Stomach (tissue), 19 donors: ENCODE measurements at places on chromosomes 6 and 20. TPM values are rescaled to one million over a fixed set of nuclear protein-coding genes. Genes with fewer than 3 reads are reported as not detected.

REM1 gene
- total RNA-seq = not detected

PLA2G7 gene
- total RNA-seq = 1.3 TPM

HLA-G gene
- total RNA-seq = not detected

DNA sequence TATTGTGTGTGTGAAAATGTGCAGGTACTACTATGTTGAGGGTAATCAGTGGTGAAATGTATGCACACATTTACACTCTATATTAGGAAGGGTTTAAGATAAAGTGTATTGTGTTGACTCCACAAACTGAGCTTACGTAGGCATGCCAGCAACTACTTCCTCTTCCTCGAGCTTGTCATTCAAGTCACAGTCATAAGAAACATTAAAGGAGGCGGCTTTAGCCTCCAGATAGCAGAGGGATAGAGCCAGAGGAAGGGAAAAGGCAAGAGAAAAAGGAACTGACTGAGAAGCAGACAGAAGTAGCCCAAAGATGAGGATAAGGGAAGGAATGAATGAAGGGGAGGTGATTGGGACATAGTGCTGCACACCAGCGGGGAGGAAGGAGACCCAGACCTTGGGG is 55.2 kb downstream of the SMLR1 start:
- H3K27ac ChIP-seq = no peak overlapping the region
- H3K36me3 ChIP-seq = peaks cover 17% of the 10 kb centered on the region
- DNase-seq = no peak
- no peaks in the 10 kb centered on the region for H3K4me1 ChIP-seq
- H3K4me3 ChIP-seq = no peak overlapping the region
- no peaks in the 10 kb centered on the region for H3K27me3 ChIP-seq

PRR18 gene
- total RNA-seq = not detected

DNA sequence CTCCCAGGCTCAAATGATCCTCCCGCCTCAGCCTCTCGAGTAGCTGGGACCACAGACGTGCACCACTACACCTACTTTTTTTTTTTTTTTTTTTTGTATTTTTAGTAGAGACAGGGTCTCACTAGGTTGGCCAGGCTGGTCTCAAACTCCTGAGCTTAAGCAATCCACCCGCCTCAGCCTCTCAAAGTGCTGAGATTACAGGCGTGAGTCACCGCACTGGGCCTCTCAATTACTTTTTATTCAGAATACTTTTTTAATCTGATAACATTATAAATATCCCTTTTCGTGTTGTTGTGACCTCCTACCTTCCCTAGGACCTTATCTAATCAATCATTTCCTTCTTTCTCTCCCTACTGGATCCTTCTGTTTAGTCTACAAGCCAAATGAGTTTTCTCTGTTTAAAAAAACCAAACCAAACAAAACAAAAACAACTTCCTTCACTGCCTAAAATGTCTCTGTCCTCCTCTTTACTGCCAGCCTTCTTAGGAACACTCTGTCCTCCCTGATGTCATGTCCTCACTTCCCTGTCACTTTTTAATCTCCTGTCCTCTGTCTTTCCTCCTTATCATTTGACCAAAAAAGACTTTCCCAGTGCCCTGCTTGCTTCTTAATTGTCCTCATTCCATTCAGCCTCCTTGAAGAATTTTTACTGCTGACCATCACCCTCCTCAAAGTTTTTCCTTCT is 85.0 kb downstream of the CAP2 start:
- DNase-seq = no peak
- H3K27ac ChIP-seq = no peak overlapping the region
- H3K4me1 ChIP-seq = peaks cover 4% of the 10 kb centered on the region
- no peaks in the 10 kb centered on the region for H3K36me3 ChIP-seq
- no peaks in the 10 kb centered on the region for H3K27me3 ChIP-seq

DNA sequence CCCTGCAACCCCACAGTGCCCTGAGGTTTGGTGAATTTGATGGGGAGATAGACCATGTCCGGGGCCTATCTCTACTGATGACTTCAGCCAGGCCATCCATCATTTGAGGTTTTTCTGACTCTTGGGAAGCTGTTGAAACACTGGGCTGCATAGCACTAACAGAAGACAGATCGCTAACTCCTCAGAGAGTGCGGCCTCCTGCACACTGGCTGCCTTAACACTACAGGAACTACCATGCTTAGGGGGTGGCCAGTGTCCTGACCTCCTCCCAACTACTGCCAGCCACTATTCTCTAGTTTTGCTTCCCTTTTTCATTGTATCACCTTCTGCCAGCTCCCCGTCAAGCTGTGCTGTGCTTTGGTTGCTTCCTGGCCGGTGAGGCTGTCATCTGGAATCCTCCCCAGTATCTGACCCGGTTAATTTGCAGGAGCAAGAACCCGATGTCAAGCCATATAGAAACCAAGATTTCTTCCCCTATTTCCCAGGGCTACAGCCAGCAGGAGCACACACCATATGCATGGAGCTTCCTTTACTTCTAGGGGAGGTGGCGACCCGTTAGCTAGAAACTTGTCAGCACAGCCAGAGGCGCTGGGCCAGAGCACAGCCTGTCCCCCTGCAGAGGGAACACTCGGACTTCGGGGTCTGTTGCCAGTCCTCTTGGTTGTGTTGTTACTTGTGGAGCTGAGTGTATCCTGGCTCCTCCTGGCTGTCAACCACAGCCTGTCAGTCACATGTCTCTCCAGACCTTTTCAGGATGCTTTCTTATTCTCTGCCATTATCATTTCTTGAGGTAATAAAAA is 57.3 kb upstream of the TRAF3IP2 start:
- no peak for DNase-seq
- H3K27ac ChIP-seq = no peak overlapping the region
- peaks cover 38% of the 10 kb centered on the region for H3K4me1 ChIP-seq
- no peaks in the 10 kb centered on the region for H3K27me3 ChIP-seq

GRIK2 gene
- total RNA-seq = not detected

DNA sequence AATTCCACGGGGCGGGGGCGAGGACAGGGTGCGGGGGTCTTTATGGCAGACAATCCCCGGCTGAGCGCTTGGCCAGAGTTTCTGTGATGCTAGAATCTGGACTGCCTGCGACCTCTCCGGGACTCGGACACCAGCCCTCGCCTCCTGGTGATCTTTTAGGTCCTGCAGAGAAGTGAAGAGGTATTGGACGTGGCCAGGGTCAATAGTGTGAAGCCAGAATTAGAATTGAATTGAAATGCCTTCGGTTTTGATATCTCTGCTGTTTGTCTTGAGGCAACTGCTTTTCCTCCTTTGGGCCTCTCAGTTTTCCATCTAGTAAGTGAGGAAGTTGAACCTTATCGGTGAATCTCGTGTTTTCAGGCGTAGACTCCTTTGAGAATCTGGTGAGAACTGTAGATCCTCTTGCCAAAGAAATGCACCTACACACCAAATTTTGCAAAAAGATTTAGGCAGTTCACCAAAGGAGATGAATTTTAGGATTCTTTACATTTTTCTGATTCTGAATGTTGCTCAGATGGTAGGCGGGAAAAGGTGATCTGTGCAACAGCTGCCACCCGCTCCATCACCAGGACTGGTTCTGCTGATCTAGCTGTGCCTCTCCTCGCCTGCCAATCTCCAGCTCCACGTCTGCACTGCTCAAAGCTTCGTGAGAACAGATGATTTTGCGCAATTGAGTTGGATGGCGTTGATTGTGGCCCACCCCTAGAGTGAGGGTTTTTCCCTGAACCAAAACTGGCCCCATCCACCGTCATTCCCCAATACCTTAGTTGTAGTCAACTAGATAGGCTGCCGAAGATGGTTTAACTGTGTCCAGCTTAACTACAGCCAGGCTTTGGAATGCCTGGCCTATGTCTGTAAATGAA is 837 bp upstream of the OSER1 start:
- no peaks in the 10 kb centered on the region for H3K27me3 ChIP-seq
- H3K4me1 ChIP-seq = peaks cover 44% of the 10 kb centered on the region
- H3K4me3 ChIP-seq = peak overlapping the region; percentile 95
- peak overlapping the region; percentile 99 for H3K27ac ChIP-seq

ARFGAP1 gene
- total RNA-seq = 146 TPM

- H3K27me3 ChIP-seq = no peaks in the 10 kb centered on the region
- no peak for DNase-seq
These were observed 600.9 kb downstream of the PTPRT start for GRCh38 chr20:42588847-42589246.

DNA sequence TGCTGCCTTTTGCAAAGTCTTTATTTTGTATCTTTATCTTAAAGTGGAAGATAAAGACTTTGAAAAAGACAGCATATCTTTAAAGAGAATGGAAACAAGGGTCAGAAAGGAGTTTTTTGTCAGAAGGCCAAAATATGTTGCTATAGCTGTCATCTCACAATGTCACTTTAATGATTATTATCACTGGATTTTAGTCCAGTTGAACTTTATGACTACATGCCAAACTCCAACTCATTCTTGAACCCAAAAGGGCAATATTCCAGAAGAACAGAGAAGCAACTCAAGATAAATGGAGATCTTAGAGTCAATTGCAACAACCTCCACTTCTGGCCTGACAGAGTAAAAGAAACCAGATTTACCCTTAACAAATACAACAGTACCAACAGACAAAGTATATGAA is 47.3 kb upstream of the CLIC5 start:
- H3K4me1 ChIP-seq = no peaks in the 10 kb centered on the region
- peaks cover 9% of the 10 kb centered on the region for H3K27me3 ChIP-seq
- H3K4me3 ChIP-seq = no peak overlapping the region
- H3K27ac ChIP-seq = no peak overlapping the region
- H3K36me3 ChIP-seq = no peaks in the 10 kb centered on the region

DNA sequence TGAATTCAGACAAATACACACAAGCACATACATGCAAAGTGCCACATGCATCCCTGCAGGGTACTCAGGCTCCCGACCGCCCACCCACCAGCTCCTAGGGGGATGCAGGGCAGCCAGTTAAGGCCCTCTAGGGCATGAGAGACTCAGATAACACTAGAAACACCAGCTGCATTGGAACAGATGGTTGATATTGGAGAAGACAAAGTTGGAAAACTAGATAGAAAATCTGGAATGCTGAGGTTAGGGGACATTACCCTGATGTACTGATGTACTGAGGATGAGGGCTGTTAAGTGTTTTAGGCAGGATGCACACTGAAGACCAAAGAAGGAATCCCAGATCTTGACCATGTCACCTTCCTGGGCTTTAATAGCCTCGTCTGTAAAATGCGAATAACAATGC is 134.6 kb upstream of the ECI2 start:
- H3K4me1 ChIP-seq = no peaks in the 10 kb centered on the region
- H3K4me3 ChIP-seq = no peak overlapping the region
- H3K27me3 ChIP-seq = no peaks in the 10 kb centered on the region
- no peak for DNase-seq

SLC35B3 gene
- 2.9 TPM for total RNA-seq

- peak overlapping the region; percentile 62 for H3K4me3 ChIP-seq
- DNase-seq = no peak
- H3K36me3 ChIP-seq = no peaks in the 10 kb centered on the region
- H3K27me3 ChIP-seq = no peaks in the 10 kb centered on the region
These were observed 604 bp downstream of the SH3BGRL2 start for GRCh38 chr6:79631693-79632172.

MLN gene
- total RNA-seq = not detected

- no peak for DNase-seq
- no peak overlapping the region for H3K4me3 ChIP-seq
- H3K36me3 ChIP-seq = no peaks in the 10 kb centered on the region
- no peak overlapping the region for H3K27ac ChIP-seq
- H3K4me1 ChIP-seq = no peaks in the 10 kb centered on the region
These were observed 63.2 kb downstream of the GMDS start for GRCh38 chr6:2182251-2182650.
